Stimulated activated CD8-positive, alpha-beta memory T cell treated with anti-CD3 and anti-CD28 coated beads, Interleukin-15, amount 100 ng/mL, for 48 hours (primary cell): ENCODE measurements at places on chromosomes 5 and 9.

GRCh38 chr9:118533850-118534249, 829.6 kb downstream of the TLR4 start:
- DNase-seq, result no peak

- no peak for DNase-seq
Observed at GRCh38 chr5:163915481-163915961, 410.1 kb downstream of the MAT2B start.

DNA sequence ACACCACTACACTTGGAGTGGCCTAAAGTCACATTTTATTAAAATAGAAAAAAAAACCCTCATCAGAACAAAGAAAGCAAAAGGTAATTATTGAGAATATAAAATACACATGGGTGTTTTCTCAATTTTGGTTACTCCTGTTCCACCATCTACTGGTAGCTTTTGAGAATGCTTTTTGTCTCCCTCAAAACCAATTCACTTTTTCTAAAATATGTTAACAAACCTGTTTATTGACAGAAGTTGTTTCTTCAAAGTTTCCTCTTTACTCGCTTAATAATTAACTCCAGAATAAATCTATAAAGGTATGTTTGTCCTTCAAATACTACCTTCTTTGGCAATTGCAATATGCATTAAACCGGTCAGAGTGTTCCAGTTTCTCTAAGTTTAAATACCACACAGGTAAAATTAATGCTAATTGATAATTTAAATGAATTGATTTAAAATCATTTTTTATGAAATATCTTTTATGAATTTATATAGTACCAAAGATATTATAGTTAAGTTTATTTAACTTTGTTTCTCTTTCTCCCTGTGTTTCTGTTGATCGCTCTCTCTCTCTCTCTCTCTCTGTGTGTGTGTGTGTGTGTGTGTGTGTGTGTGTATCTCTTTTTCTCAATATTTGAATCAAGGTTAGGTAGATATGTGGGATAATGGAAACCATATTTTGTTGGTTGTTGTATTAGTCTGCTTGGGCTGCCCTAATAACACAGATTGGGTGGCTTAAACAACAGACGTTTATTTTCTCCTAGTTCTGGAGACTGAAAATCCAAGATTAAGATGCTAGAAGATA, 487.4 kb downstream of the PRDM9 start:
- DNase-seq, result no peak

- no peak for DNase-seq
Observed at GRCh38 chr9:92977279-92977678, 30.0 kb downstream of the FGD3 start.

DNA sequence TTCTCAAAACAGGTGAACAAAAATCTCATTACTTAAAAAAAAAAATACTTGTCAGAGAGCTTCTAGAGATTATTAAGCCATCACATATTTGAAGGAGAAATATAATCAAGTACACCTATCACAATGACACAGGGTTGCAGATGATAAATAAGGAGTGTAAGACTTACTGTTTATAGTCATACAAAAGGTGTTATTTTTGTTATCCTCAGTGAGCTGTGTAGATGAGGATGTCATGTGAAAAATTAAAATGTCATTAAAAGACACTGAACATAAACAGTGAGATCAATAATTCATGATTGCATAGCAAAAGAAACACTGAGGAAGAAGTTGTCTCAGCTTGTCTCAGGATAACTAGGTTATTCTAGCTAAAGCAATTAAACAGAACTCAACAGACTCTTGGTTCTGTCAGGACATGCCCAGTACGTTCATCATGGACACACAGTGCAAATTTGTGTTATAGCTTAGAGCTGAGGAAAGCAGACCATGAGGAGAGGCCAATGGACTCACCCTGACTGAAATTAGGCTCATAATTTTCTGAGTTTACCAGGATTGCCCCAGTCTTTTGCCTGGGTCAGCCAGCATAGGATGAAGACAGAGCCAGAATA, 1162.6 kb upstream of the C9orf72 start:
- DNase-seq, result no peak

GRCh38 chr5:147431586-147431985, 78.3 kb downstream of the DPYSL3 start:
- no peak for DNase-seq

DNA sequence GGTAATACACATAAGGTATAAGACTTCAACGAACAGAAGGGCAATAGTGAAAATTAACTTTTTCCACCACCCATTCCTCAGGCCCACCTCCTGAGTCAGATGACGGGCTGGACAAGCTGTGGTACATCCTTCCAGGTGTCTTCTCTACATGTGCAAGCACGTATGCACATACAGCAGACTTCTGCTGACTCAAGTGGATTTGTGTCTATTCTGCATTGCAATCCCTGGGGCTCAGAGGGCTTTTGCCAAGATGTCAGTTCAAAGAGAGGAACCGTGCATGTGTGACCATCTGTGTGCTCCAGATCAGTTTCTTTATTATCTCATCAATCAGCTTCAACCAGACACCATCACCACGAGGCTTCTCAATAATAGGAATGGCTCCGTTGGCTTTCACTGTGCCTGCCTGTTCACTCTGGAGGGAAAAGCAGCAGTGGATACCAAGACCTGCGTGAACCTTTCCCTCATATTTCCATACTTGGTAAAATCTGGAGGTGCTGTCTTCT, 288.4 kb downstream of the MTRR start:
- no peak for DNase-seq

- no peak for DNase-seq
Observed at GRCh38 chr9:9904041-9904440, 708.8 kb downstream of the PTPRD start.

DNA sequence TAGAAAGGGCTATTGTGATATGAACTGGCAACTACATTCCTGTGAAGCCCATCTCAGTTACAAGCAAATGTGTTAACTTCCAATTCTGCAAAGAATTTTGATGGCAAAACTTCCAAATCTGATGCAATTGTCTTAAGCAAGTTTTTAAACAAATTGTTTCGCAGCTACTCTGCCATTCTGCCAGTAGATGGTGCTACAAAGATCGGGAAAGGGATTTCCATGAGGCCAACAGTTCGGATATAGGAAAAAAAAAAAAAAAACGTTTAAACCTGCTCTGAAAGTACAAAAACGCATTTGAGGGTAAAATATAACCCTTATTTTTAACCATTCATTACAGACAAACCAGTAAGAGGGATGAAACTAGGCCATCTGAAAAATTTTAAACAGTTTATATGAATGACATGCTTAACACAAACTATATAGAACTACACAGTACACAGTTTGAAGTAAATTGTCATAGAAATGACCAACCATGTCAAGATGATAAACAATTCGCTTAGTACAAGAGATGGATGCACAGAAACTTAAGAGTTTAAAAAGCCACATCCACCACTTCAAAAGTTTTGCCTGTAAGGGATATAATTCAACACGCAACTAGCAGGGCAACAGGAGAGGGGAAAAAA, 2.2 kb downstream of the HNRNPA0 start:
- no peak for DNase-seq
